ENCODE measurements at places on chromosomes 7 and 10.

DNA sequence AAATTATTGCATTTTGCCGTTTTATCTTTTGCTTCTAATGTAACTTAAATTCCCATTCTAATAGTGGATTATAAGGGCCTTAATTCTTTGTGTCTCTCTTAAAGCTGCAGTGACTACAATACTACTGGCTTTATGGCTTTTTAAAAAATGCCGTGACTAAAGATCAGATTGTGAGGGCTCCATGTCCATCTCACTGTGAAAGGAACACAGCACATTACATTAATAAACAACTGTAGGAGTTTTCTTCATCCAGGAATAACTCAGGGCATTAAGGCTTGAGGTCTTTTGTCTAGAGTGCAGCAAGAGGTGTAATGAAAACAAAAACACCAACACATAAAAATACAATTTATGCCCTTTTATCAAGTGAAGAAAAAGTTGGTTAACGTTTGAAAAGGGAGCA, 205.3 kb downstream of the SKAP2 start:
- DNase-seq = no peak

- no peak for DNase-seq
These were observed 31.0 kb downstream of the GPR141 start for GRCh38 chr7:37714606-37715005.

- DNase-seq = peak; percentile 50
These were observed 12.9 kb downstream of the SEC31B start for GRCh38 chr10:100506596-100507356.

DNA sequence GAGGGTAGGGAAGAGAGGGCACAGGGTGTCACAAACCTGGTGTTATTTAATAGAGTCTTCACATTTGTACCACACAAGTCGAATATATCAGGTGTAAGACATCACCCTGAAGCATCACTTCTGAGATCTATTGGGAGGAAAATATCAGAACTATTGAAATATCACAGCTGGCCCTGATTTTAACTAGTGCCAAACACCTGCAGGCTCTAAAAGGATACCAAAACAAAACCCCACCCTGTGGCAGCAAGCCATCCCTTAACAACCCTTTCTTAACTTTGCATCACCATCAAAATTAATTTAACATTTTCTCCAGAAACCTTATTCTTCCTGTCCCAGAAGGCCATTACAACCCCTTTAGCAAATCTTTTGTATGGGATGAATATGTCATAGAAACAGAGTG, 365.4 kb downstream of the SUGCT start:
- no peak for DNase-seq

GRCh38 chr10:58897708-58898107, 278.7 kb upstream of the PHYHIPL start:
- no peak for DNase-seq

DNA sequence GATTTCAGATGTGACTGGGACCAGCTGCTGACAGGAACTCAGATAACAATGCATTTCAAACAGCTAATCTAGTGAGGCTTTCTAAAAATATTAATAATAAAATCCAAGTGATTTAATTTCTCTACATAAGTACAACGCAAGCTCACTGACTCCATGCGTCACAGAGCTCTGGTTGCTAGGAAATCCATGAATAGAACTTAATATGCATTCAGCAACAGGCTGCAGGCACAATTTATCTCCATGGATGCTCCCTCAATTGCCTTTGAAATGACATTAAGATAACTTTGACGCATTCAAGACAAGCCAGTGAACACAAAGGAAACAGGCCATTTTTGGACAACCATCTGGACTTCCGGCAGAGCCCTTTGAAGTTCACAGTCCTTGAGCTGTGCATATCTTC, 118.7 kb upstream of the COL1A2 start:
- DNase-seq = no peak

- DNase-seq = no peak
These were observed 876 bp downstream of the GNAI1 start for GRCh38 chr7:80135309-80136104.

- DNase-seq = no peak
These were observed 483.1 kb downstream of the GALNT17 start for GRCh38 chr7:71615017-71615416.

- DNase-seq = no peak
These were observed 173.9 kb downstream of the FOXP2 start for GRCh38 chr7:114588506-114588905.

Measured in NK-92 treated with Interleukin-12 subunit alpha and Interleukin-12 subunit beta, amount 100 ng/mL, for 24 hours (cell line).